ENCODE measurements at places on chromosomes 2 and 18.

- no peak for DNase-seq
Measured at GRCh38 chr2:186455613-186456012, 30.4 kb upstream of the ZC3H15 start.

GRCh38 chr2:129619471-129619870, 360.0 kb upstream of the RAB6C start:
- DNase-seq = no peak

GRCh38 chr18:9055185-9055584, 47.3 kb upstream of the NDUFV2 start:
- DNase-seq = peak; percentile 32

GRCh38 chr18:31609886-31610285, 18.2 kb downstream of the TTR start:
- no peak for DNase-seq

GRCh38 chr2:126950504-126950903, 51.8 kb downstream of the TEX51 start:
- no peak for DNase-seq

DNA sequence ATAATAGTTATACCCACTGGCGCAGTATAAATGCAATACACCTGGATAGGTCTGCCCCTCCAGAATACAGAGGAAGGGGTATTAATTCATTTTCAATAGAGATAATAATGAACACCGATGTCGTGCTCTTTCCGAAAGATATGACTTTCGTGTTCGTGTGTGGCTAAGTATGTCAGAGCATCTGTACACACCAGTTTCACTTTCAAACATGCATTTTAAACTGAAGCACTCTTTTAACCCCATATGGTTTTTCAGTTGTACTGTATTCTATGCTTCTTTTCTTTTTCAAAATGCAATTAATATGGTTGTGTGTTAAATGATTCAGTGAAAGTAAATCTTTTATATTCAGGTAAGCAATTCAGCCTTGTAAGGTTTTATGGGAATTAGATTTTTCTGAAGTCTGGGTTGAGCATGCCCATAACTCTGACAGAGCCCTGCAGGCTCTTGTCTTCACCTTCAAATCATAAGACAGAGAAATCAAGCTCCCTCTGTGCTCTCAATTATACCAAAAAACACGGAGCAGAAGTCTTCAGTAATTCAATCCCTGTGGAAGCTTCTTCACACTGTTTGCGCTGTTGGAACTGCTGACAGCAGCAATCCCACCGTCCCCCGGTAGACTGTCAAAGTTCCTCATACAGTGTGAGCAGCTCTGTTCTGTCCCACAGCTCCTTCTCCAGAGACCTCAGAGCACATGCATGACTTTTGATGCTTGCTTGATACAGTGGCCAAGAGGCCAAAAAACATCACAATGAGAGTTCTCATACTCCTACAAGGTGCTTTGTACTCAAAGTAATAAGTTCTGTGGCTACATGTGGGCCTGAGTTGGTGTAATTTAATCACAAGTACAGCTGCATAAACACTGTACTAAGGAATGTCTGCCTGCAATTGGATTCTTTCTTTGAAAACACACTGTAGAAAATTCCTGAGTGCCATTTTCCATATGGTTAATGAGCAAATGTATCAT, 186.8 kb downstream of the ZNF521 start:
- DNase-seq = no peak

GRCh38 chr18:69088973-69089372, 291.1 kb downstream of the CCDC102B start:
- no peak for DNase-seq

- no peak for DNase-seq
Measured at GRCh38 chr2:134669731-134670669, 48.8 kb downstream of the TMEM163 start.

- no peak for DNase-seq
Measured at GRCh38 chr2:114082731-114083433, 193.0 kb downstream of the ACTR3 start.

DNA sequence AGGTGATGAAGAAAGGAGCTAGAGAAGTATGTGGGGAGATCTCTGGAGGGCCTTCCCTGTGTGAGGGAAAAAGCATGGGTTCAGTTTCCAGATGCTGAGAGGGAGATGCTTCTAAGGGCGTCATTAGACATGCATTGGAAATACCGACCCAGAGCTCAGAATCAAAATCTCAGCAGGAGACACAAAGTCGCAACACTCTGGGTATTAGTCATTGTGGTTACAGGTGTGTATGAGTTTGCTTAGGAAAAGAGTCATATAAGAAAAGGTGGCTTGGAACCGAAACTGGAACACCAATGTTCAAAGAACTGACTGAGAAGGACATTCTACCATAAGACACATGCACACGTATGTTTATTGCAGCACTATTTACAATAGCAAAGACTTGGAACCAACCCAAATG, 477.1 kb downstream of the FBXO15 start:
- no peak for DNase-seq

DNA sequence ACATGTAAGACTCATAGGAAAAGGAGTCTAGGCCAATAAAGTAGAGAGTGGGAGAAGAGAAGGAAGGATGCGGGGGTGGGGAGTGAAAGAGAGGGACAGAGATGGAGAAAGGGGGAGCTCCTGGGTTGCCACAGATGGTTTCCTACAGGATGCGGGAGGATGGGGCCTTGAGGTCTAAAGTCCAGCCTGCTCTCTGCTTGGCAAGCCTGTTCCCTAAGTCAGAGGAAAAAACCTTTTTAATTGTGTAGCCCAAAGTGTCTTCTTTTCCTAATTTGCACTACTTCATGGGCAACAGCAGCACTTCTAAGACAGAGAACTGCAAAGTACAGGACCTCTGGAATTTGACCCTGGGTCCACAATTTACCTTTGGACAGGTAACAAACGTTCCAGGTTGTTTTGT, 1.4 kb upstream of the FAM110C start:
- DNase-seq = no peak

- DNase-seq = no peak
Measured at GRCh38 chr2:28869494-28870145, 489 bp downstream of the TRMT61B start.

GRCh38 chr2:31334311-31335026, 80.1 kb downstream of the XDH start:
- DNase-seq = no peak

- DNase-seq = no peak
Measured at GRCh38 chr2:71662665-71663394, 209.5 kb downstream of the DYSF start.

GRCh38 chr2:120796094-120796493, 60.4 kb downstream of the GLI2 start:
- DNase-seq = no peak

GRCh38 chr18:55641486-55641885, 53.5 kb upstream of the TCF4 start:
- no peak for DNase-seq

- DNase-seq = no peak
Measured at GRCh38 chr2:240259924-240260529, 119.6 kb upstream of the OTOS start.

GRCh38 chr2:64770781-64771334, 117.1 kb upstream of the SERTAD2 start:
- DNase-seq = no peak

DNA sequence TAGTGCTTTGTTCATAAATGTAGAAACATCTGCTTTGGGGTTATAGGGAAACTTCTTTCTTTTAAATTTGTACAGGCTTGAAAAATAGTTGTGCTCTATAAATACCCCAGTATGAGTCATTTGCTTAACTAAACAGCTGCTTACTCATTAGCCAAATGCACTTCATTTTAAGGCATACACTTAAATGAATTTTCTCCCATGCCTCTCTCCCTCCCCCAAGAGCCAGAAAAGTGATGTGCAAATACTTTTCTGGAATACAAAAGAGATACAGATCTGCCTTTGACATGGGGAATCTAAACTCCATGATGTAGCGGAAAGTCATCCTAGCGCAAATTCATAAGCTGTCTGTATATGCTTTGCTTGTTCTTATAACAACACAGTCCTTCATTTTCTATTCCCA, 469.4 kb downstream of the DLGAP1 start:
- no peak for DNase-seq

DNA sequence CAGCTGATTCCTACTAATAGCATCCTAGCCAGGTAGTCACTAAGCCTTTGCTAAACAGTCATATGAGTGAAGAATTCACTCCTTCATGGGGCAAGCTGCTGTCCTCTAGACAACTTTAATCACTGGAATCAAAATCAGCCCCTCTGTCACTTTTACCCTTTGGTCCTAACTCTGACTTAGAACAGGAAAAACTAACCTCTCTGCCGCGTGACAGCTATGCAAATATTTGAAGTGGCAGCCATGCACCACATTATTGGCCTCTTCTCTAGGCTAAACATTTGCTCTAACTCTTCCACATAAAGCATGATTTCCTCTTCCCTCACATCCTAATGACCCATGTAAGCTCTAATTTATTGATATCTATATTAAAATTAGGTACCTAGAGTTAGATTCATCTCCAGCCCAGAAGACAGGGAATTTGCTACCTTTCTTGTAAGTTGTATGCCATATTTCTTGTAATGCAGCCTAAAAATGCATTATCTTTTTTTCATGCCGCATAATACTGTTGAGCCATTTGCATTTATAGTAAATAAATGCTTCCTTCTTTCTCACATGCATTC, 12.8 kb upstream of the ONECUT2 start:
- DNase-seq = no peak

GRCh38 chr2:29015701-29016470, 34.8 kb downstream of the TOGARAM2 start:
- DNase-seq = no peak

Data from cerebellar nuclear complex (tissue), 1 donor.